ENCODE measurements at places on chromosomes 16 and 17. TPM values are rescaled to one million over a fixed set of nuclear protein-coding genes. Genes with fewer than 3 reads are reported as not detected.

KRT12 gene
- total RNA-seq, result not detected

DNA sequence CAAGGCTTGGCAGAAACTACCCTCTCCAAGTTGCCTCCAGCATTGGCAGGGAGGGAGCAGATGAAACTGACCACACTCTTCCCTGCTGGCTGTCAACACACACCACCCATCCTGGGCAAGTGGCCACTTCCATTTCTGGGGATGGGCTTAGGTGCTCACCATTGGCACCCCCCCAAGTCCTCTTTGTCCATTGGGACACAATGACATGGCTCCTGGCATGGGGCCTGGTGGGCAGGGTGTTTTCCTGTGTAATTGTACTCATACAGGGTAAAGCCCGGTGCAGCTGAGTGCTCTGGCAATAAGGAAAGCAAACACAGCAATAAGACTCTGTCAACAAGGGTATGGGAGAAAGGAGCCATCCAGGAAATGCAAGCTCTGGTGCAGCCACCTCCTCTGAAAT, 22.6 kb downstream of the SCNN1B start:
- peak; percentile 7 for DNase-seq

SPHK1 gene
- total RNA-seq, result 72.9 TPM

DNA sequence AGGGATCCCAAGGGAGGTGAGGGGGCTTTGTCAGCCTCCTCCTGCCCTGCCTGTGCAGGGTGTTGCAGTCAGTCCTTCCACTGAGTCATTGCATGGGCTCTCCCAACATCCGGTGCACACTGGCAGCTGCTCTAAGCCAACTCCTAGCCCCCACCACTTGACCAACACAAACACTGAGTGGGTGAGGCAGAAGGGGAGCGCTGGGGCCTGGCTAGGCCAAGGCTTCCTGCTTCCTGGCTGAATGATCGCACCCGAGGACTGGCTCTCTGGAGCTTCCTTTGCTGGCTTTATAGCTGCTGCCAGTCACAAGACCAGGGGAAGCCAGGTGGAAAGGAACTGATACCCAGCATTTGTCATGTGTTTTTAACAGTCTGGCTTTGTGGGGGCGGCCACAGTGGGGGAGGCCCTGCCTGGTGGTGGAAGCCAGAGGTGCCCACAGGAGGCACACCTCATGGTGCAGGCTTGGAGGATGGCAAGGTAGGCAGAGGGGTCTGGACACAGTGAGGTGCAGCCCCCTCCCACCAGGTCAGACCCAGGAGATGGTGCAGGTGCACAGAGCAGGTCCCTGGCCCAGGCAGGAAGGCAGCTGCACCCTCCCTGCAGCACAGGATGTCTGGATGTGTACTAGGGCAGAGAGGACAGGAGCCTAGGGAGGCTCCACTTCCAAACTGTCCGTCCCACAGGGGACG, 6.8 kb downstream of the MPG start:
- DNase-seq, result peak; percentile 93

GRCh38 chr16:72785886-72786285, 262.0 kb downstream of the ZFHX3 start:
- DNase-seq, result peak; percentile 23

HERPUD1 gene
- 29.4 TPM for total RNA-seq

DNA sequence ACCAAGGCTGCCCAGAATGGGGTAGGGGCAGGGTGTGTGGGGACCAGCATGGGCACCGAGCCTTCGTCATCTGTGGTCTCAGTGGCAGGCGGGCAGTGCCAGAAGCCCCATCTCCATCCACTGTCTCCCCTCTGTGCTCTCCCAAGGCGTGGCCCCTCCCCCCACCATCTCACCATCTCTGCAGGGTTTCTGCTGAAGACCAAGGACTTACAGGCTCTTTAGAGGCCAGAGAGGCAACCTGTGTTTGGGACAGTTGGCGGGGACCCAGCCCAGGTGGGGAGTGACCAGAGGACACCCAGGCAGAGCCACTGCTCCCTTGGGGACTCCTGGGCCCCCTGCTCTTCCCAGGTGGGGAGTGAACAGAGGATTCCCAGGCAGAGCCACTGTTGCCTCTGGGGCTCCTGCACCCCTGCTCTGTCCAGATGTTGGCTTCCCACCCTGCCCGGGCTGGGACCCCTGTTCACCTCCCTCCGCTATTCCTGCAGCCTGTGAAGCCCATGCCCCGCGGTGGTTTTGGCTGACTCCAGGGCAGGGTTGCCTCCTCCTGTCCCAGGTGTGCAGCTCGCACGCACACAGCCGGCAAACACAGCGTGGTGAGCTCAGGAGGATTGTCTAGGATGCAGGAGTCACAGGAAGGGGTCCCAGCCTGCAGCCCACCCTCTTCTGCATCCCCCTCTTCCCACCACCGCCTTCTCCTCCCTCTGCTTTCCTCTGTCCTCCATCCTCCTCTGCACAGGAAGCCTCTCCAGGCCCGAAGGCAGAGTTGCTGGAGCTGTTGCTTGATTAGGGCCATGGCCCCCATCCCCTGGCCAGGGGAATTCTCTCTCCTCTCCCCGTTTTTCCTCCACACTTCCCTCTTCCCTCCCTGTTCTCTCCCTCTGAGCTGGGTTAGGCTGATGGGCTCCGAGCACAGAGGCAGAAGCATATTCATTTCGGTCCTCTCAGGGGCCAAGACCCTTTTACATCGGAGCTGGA, 45.0 kb downstream of the SLC7A5 start:
- DNase-seq, result no peak

DNA sequence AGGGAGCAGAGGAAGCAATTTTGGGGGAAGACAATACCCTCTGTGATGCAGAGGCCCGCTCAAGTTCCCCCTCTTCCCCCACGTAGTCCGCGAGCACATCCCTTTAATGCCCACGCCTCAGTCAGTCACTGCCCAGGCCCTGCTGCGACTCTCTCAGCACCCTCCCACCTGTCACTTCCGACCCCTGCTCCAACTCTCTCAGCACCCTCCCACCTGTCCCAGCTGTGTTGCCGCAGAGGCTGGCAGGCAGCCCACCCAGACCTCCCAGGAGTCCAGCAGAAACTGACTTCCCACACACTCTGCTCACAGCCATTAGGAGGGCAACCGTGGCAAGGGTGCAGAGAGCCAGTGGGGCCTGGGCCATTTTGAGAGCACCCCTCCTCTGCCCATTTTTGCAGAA, 92.7 kb downstream of the WSCD1 start:
- DNase-seq, result peak; percentile 30

- no peak for DNase-seq
Observed at GRCh38 chr17:48760411-48760810, 31.9 kb upstream of the HOXB13 start.
